Vagina (tissue), 2 donors: ENCODE measurements at places on chromosomes 5 and 9. TPM values are rescaled to one million over a fixed set of nuclear protein-coding genes. Genes with fewer than 3 reads are reported as not detected.

Gene CEL
- 0.74 TPM for total RNA-seq

DNA sequence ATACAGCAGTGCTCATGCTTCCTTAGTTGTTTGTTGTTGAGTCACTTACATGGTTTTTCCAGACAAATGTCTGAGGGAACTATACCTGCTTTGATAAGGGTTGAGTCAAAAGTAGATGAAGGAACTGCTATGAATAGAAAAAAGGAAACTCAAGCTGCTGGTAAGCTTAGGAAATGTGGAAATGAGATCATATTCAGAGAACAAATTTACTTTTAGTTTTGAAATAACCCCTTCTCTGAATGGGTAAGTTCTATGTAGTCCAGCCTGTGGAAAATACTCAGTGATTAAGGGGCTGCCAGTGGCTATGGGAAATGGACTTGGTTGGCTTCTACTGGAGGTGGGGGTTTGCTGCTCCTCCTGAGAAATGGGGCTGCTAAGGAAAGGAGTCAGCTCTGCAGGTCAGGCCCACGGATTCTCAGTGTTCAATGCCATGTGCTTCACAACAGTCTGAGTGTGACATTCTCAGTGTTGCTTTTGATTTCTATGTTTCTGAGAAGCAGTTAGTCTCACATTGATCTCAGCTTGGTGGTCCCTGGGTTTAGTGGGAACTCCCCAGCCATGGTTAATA, 47.7 kb upstream of the GLRX start:
- H3K27me3 ChIP-seq: no peaks in the 10 kb centered on the region
- no peak overlapping the region for H3K27ac ChIP-seq
- no peaks in the 10 kb centered on the region for H3K4me1 ChIP-seq
- DNase-seq: peak; percentile 81
- no peaks in the 10 kb centered on the region for H3K36me3 ChIP-seq

Gene SLC25A2
- total RNA-seq: not detected

- no peaks in the 10 kb centered on the region for H3K27me3 ChIP-seq
- H3K36me3 ChIP-seq: no peaks in the 10 kb centered on the region
- no peak overlapping the region for H3K4me3 ChIP-seq
Measured at GRCh38 chr5:107517185-107518033, 153.3 kb downstream of the EFNA5 start.

GRCh38 chr5:169195601-169196000, 105.3 kb downstream of the SLIT3 start:
- H3K27me3 ChIP-seq: no peaks in the 10 kb centered on the region
- H3K4me3 ChIP-seq: no peak overlapping the region
- no peak for DNase-seq
- H3K36me3 ChIP-seq: no peaks in the 10 kb centered on the region
- H3K4me1 ChIP-seq: peaks cover 6% of the 10 kb centered on the region
